ENCODE measurements at places on chromosomes 7 and 10. TPM values are rescaled to one million over a fixed set of nuclear protein-coding genes. Genes with fewer than 3 reads are reported as not detected.

DNA sequence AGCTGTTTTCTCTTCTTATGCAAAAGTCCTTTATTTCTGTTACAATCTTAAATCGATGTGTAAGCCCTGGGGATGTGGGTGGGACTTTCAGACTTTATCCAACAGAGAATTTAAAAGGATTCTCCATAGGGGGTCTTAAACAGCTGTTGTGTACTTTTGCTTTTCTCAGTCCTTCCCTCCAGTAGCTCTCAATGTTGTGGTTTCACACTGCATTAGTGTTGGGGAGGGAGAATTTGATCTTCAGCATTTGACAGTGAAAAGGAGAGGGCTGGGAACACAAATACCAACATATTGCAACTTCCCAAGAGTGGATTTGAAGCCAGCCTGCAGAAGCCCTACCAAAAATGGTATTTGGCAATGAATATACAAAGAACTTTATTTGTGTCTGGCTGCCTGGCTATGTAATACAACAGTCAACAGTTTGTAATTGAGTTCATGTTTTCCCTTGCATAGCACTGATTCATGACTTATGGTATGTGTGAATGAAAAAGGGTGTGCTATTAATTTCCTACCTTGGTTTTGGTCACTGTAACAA lies 80.1 kb upstream of the CAPZA2 start:
- no peak for DNase-seq

DNA sequence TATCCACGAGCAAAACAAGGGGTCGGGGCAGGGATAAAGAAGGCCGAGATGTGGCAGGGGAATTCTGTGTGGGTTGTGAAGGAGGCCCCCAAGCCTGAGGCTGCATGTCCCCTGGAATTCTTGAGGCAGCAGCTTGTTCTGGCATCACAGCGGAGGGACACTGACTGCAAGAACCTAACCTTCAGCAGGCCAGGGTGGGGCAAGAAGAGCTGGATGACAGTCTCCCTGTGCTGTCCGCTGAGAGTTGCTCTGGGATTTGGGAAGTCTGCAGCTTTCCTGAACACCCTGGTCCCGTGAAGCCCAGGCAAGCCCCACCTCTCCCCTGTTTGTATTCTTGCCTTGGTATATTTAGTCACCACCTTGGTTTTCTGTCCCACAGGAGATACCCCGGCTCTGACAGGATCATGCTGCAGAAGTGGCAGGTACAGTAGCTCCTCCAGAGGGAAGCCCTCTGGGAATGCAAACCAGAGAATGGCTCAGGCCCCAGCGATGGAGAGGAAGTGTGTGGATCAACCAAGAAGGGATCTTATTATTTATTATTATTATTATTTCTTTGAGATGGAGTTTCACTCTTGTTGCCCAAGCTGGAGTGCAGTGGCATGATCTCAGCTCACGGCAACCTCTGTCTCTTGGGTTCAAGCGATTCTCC lies 1.9 kb upstream of the LRRC18 start:
- DNase-seq, result no peak

GRCh38 chr10:68955355-68955831 lies 577 bp upstream of the DDX21 start:
- no peak for DNase-seq

- no peak for DNase-seq
These were observed 7.9 kb downstream of the MTURN start for GRCh38 chr7:30142710-30143109.

GRCh38 chr10:126376956-126377355 lies 11.3 kb downstream of the ADAM12 start:
- no peak for DNase-seq

GRCh38 chr10:64350665-64351064 lies 829.5 kb downstream of the REEP3 start:
- no peak for DNase-seq

DNA sequence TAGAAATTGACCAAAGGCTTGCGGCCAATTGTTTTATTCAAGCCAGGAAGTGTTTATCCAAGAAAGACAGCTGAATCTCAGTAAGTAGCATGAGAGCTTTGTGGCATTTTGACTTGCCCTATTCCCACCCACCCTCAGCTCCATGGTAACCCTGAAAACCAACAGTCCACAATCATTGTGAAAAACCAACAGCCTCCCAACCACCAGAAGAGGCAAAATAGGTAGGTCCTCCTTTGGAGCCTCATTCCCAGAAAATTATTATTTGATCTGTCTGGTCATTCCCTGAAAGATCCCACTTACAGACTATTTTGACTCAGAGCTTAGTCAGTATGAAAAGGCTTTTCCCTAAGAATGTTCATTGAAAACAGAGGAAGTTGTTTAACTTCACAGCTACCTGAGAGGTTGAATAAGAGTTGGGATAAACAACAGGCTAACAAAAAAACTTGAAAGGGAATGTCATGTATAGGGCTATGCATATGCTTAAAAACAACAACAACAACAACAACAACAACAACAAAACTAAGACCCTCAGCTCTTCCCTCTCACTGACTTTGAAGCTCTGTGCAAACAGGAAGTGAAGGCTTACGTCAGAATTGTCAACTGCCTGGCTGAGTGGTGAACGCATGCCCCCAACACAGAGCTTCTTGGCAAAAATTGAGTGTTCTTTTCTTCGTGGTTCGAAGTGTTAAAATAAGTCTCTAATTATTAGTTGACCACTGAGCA lies 11.2 kb downstream of the KPNA7 start:
- DNase-seq, result no peak

- DNase-seq, result no peak
These were observed 5.9 kb upstream of the GARIN1A start for GRCh38 chr7:128666200-128666599.

DNA sequence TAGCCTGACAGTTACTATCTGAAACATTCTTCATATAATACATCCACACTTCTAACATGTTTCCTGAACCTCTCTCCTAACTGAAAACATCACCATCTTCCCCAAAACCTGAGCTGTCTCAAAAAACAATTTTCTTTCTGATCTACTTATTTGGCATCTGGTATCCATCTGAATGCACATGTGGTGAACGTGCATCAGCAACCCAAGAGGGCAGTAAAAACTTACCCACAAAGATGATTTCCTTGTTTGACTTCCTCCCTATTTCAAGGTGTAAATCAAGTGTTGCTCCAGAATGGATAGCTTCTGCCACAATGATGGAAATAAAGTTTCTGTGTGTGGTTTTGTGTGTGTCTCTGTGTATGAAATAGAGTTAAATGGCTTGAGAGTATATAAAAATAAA lies 500.4 kb downstream of the MAGI2 start:
- DNase-seq, result no peak

GRCh38 chr7:44155191-44156185 lies 14.4 kb upstream of the MYL7 start:
- no peak for DNase-seq

Gene ICA1
- polyA plus RNA-seq, result 5.5 TPM

Gene CDC14C
- polyA plus RNA-seq, result not detected

Gene TUBAL3
- not detected for polyA plus RNA-seq

Gene ZNF736
- polyA plus RNA-seq, result 9.5 TPM

Gene TYW1B
- 5.4 TPM for polyA plus RNA-seq

Gene COBL
- polyA plus RNA-seq, result 145 TPM

Gene SAMD9L
- 4.8 TPM for polyA plus RNA-seq

All from hindlimb muscle (tissue), 1 donor.